ENCODE measurements at places on chromosomes 1 and 21.

GRCh38 chr1:160935527-160936258, 18.9 kb downstream of the ITLN2 start:
- no peak for DNase-seq

GRCh38 chr1:9139930-9140329, 11.0 kb upstream of the GPR157 start:
- DNase-seq: no peak

- DNase-seq: no peak
These were observed 21.9 kb downstream of the IL23R start for GRCh38 chr1:67188137-67188536.

DNA sequence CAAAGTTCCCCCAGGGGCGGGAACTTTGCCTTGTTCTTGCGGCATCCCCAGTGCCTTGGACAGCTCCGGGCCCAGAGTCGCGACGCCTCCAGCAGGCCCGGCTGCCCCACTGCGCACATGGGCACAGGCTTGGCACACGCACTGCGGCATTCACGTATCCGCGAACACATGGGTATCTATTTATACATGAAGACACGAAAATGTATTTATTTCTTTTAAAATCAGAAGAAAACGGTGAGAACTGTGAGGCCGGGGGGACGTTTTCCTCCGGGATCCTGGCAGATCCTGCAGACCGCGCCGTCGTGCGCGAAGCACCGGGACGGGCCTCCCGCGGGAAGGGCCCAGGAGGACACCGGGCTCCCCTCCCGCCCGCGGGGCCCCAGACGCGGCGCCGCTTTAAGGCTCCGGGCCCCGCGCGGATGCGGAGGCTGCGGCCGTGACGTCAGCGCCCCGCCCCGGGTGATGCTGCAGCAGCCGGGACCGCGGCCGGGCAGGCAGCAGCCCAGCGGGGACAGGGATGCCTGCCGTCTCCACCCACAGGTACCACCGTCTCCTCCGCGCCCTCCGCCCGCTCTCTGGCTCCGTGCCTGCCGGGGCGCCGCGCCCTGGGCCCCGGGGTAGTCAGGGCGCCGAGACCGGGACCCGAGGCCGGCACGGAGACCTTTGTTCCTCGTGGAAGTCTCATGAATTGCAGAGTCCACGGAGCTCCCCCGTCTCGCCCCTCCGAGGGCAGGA, at the start of gene SLC45A1:
Gene SLC45A1 (plus strand): TSS at position 468 of the 735 bp plus-strand sequence. CDS start 6,216 bp downstream, outside the sequence.
- DNase-seq: peak; percentile 82

DNA sequence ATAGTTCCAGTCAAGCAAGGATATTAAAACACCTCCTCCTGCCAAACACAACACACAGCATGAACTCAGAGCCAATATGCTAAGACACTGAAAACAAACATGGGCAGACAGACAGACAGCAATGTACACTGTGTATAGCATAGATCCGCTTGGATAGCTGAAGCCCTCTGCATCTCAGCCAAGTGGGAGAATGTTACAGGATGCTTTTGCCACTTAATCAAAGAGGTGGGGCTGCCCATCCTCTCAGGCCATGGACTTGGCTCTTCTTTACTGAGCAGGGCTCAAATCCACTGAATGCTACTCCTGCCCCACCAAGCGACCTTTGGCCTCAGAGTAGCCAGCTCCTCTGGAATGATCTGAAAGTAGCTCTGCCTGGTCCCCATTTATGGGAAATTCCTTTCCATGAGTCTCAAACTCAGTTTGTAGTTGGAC, 64.7 kb upstream of the NGF start:
- DNase-seq: no peak

DNA sequence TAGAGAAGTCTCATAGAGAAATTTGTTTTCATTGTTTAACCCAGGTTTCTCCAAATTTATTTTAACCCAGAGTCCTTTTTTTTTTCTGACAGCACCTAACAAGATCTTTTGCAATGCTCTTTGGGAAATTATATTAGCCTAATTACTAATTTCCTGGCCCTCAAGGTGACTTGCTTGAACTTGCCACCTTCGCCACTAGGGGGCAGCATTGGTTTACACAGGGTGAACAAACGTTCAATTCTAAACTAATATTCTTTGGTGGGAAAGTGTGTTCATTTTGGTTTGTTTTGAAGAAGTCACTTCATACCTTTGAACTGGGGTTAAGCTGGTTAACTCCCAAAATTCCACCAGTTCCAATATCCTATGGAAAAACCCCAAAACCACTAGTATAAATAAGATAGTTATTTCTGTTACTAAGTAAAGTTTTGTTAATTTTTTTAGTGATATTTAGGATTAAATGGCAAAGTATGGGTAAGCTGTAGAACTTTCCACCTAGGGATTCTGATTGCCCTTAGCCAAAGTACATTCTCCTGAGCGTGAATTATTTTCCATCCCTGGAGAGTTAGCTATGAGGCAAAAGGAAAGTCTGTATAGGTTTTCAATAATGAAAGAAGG, 13.0 kb downstream of the CCDC190 start:
- DNase-seq: peak; percentile 83

DNA sequence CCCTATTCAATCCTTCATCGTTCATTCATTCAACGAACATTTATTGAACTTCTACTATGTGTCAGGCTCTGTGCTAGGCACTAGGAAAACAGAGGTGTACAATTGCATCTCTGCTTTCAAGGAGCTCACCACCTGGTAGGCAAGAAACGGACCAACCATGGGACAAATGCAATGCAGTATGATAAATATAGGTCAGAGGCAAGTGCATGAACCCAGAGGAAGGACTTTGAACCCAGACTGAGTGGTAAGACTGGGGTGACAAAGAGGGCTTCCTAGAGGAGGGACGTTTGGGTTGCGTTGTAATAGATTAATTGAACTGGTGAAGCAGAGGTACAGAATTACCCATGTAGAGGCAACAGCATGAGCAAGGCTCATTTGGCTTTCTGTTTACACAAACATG, 16.4 kb downstream of the CD2 start:
- DNase-seq: no peak

GRCh38 chr1:36351227-36351977, 28.0 kb upstream of the EVA1B start:
- no peak for DNase-seq

DNA sequence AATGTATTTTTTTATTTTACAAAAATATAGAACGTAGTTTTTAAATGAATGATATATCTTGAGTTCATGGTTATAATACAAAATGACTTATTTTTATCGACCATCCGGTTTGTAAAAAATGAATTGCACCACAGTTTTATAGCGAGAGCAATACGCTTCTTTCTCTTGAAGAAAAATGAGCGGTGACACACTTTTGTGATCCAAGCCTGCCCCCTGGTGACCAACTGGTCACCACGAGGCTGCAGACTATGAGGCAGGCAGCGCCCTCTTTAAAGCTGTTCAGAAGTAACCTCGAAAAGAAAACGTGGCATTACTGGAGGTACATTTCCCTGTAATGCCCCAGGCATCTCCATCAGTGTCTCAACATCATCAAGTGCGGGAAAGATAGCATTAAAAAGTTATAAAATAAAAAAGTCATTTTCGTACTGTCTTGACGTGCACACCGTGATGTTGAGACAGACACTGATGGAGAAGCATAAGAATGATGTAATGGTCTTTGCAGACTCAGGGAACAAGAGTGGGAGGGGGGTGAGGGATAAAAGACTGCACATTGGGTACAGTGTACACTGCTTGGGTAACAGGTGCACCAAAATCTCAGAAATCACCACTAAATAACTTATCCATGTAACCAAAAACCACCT, 734.2 kb upstream of the ADAMTS5 start:
- DNase-seq: peak; percentile 44

GRCh38 chr1:51784997-51785421, 93.5 kb downstream of the NRDC start:
- DNase-seq: no peak

DNA sequence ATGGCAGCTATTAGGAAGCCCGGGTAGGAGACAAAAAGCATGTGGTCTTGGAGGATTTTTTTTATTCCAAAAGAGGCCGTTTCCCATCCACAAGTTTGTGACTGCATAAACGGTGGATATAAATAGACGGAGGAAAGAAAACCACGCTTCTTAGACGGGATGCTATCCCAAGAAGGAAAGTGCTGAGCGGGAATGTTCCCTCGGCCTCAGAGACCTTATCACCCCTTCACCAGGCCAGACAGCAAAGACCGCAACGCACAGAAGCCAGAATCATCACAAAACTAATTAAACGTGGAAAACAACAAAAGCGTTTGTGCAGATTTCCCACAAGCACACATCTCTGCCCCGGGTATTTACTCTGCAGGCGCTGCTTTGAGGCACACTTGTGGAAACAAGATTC, 43.2 kb downstream of the HLCS start:
- DNase-seq: no peak

GRCh38 chr1:159005676-159006075, 4.0 kb upstream of the IFI16 start:
- DNase-seq: no peak

- no peak for DNase-seq
These were observed 47.9 kb downstream of the SLC66A1 start for GRCh38 chr1:19360016-19360415.

- DNase-seq: no peak
These were observed 19.9 kb upstream of the MAGOH start for GRCh38 chr1:53258216-53258615.

DNA sequence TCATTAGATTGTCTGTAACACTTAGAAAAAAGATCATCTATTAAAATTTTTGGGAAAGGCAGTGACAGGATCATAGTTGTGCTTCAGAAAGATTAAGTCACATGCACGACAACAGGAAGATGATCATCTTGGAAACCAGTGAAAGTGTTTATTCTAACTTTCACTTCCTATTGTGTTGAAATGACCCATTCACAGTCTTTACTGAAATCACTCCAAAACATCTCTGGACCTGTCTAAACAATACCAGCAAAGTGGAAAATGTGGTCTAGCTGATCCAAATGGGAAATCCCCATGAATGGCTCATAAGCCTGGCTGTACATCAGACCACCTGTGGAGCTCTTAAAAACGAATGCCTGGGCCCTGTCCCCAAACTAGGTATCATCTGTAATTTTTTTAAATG, 111.1 kb upstream of the ETV3 start:
- no peak for DNase-seq

DNA sequence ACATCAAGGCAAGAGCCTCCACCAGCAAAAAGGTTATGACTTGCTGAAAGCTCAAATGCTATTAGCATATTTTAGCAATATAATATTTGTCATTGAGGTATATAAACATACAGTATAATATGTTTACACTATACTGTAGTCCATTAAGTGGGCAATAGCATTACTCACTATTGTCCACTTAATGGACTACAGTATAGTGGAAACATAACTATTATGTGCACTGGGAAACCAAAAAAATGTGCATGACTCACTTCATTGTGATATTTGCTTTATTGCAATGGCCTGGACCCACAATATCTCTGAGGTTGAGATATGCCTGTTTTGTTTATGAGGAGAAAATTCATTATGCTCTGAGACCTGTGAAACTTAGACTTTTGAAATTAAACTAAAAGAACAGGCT, 300.0 kb downstream of the BARHL2 start:
- DNase-seq: no peak

DNA sequence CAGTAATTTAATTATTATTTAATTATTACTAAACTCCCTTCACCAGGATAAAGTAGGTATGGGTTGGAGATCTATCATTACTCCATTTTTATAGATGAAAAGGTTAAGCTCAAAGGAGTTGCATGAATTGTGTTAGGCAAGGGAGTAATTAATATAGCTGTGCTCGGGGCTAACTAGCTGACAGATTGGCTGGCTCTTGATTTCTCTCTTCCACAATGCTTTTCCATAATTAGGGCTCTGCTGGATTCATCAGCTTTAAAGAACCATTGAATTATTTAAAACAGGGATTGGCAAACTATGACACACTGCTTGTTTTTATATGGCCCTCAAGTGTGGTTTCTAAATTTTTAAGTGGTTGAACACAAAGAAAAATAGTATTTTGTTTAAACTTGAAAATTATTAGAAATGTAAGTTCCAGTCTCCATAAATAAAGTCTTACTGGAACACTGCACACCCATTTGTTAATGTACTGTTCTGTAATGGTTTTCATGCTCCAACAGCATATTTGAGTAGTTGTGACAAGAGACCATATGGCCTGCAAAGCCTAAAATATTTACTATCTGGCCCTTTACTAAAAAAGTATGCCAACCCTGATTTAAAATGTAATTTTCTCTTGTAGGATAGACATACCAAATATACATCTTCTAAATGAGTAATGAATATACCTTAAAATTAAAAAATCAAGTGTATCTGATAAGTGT, 76.4 kb downstream of the GDAP2 start:
- no peak for DNase-seq

Data from stimulated activated CD4-positive, alpha-beta T cell treated with anti-CD3 and anti-CD28 coated beads, Interleukin-12 subunit alpha, Interleukin-12 subunit beta, amount 100 ng/mL, for 4 hours (primary cell).